ENCODE measurements at places on chromosomes 12 and 14.
A peak's percentile ranks its signal among the peaks of the same experiment; 100 is the strongest.

DNA sequence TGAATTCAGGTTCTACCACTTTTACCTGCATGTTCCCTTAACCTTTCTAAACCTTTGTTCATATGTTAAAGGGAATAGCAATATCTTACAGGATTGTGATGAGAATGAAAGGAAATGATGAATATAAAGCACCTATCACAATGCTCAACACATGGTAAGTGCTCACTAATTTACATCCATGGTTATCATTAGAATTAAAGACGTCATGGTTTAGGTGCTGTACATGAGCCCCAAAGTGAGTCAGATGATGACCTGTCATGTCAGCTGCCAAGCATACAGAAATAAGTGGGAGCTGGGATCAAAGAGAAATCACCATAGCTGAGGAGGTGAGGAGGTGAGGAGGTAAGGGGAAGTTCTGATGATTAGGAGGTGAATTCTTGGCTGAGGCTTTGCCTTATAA, 135.9 kb upstream of the ATP2B1 start:
- DNase-seq, result no peak

- DNase-seq, result no peak
Observed at GRCh38 chr12:109631302-109631701, 57.7 kb downstream of the MVK start.

- DNase-seq, result no peak
Observed at GRCh38 chr14:44151130-44151820, 355.8 kb downstream of the FSCB start.

- DNase-seq, result no peak
Observed at GRCh38 chr14:54396183-54396492, 669 bp upstream of the CDKN3 start.

GRCh38 chr12:115870510-115870909, 407.0 kb downstream of the MED13L start:
- DNase-seq, result no peak

- no peak for DNase-seq
Observed at GRCh38 chr14:78709795-78710557, 539.8 kb downstream of the NRXN3 start.

GRCh38 chr14:47332939-47333338, 342.5 kb downstream of the MDGA2 start:
- peak; percentile 14 for DNase-seq

- DNase-seq, result peak; percentile 69
Observed at GRCh38 chr12:14577344-14577743, 9.7 kb upstream of the PLBD1 start.

GRCh38 chr14:99530407-99531155, 49.4 kb downstream of the CCNK start:
- no peak for DNase-seq

DNA sequence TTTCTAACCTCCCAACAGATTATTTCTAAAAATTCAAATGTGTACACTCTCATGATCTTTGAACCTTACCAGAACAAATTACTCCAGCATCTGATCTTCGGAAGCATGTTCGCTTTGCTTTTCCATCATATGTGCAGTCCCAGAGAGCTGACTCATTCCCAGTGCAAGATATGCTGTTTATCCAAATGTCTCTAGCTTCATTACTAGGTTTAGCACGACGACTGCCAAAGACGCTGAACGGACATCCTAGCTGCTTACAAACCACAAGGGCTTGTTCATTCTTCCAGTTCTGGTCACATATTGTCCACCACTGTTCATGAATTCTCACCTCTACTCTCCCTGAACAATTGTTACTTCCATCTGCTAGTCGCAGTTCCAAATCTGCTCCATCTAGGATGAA, 40.5 kb downstream of the CD163L1 start:
- no peak for DNase-seq

DNA sequence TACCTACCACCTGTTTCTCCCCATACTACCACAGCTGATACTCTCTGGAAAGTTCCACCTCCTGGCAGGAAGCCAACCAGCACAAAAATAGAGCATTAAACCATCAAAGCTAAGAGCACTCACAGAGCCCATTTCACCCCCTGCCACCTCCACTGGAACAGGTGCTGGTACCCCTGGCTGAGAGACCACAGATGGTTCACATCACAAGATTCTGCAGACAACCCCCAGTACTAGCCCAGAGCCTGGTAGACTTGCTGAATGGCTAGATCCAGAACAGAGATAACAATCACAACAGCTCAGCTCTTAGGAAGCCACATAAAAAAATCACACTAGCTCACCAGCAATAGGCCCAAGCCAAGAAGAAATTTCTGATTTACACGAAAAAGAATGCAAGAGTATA, 855.2 kb downstream of the FSCB start:
- DNase-seq, result no peak

GRCh38 chr14:79376557-79376956, 834.7 kb downstream of the DIO2 start:
- no peak for DNase-seq

- peak; percentile 43 for DNase-seq
Observed at GRCh38 chr12:97168804-97169203, 261.7 kb downstream of the NEDD1 start.

- DNase-seq, result peak; percentile 6
Observed at GRCh38 chr14:61470261-61470960, 149.0 kb downstream of the PRKCH start.

GRCh38 chr12:22539055-22539454, 5.3 kb downstream of the C2CD5 start:
- DNase-seq, result peak; percentile 89

- DNase-seq, result no peak
Observed at GRCh38 chr12:117494833-117495655, 133.6 kb upstream of the NOS1 start.

- peak; percentile 69 for DNase-seq
Observed at GRCh38 chr14:39988939-39989338, 556.7 kb upstream of the FBXO33 start.

DNA sequence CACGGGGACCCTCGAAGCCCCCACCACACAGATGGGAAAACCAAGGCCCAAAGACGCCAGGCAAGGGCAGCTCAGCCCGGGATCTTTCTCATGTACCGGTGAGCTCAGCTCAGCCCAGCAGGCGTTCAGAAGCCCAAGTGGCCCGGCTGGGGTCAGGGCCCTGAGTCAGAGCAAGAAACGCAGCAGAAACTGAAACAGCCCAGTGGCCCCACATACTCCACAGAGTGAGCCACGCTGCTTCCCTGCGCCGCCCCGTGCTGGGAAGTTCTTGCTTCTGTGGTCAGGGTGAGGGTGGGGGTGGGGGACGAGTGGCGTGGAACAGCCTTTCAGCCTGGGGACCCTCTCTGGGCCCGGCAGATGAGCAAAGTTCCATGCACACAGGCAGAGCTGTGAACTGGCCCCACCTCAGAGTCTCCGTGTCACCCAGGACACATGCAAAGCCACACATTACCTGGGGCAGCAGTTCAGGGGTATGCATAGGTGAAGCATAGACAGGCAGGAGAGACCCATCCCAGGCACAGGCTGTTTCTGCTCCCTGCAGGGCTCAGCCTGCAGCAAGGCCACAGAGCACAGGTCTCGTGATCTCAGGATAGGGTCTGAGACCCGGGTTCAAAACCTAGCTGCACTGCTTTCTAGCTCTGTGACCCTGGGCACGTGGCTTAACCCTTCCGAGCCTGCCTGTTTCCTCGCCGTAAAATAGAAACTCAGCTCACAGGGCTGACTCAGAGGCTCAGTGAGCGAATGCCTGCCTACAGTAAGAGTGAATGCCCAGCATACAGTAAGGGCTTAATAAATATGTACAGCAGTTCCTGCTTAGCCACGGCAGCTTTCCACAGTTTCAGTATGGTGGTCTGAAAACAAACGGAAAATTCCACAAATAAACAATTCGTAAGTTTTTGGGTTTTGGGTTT, 21.6 kb downstream of the NCOR2 start:
- no peak for DNase-seq

DNA sequence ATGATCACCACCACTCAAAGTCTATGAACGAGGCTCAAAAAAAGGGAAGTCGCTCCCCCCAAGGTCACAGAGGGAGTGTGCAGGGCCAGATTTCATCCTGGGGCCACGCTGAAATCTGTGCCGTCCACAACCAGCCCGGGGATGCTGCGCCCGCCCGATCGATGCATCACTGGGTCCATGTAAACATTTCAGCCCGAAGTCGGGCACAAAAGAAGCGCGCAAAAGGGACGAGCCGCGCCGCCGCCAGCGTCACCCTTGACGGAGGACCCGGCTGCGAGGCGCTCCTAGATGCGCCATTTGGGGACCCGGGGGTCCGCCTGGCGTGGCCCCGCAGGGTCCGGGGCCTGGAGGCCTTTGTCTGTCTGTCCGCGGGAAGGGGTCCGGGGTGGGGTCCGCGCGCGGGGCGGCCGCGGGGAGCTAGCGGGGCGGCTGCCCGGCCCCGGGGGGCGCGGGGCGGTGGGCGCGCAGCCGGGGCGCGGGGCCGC, 503 bp downstream of the FBXO21 start:
- DNase-seq, result peak; percentile 43

DNA sequence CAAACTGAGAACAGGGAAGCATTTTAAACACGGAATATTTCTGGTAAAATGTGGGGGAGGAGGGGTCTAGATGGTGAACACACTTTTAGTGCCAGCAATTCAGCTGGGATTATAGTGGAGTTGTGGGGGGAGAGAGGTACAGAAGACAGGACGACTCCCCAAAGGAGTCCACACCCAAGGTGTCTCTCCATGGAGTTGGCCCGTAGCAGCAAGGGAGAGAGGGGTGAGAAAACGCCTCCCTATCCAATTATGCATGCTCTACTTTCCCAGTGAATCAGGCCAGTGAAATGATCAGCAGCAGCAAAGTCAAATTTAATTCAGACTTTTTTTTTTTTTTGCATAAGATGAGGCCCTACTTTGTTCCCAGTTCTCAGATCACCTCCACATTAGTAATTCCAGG, 38.6 kb downstream of the BTG1 start:
- peak; percentile 11 for DNase-seq

Data from OCI-M1 (cell line).